CD4-positive, alpha-beta T cell treated with Interleukin-10 for 1 hour (primary cell): ENCODE measurements at places on chromosomes 3 and 15.
A peak's percentile ranks its signal among the peaks of the same experiment; 100 is the strongest.

GRCh38 chr15:73794443-73795133 is 41.4 kb upstream of the INSYN1 start:
- no peak for DNase-seq

- no peak for DNase-seq
Measured at GRCh38 chr3:14491396-14492190, 48.5 kb downstream of the GRIP2 start.

GRCh38 chr15:86163816-86164215 is 84.1 kb downstream of the AGBL1 start:
- DNase-seq: no peak

DNA sequence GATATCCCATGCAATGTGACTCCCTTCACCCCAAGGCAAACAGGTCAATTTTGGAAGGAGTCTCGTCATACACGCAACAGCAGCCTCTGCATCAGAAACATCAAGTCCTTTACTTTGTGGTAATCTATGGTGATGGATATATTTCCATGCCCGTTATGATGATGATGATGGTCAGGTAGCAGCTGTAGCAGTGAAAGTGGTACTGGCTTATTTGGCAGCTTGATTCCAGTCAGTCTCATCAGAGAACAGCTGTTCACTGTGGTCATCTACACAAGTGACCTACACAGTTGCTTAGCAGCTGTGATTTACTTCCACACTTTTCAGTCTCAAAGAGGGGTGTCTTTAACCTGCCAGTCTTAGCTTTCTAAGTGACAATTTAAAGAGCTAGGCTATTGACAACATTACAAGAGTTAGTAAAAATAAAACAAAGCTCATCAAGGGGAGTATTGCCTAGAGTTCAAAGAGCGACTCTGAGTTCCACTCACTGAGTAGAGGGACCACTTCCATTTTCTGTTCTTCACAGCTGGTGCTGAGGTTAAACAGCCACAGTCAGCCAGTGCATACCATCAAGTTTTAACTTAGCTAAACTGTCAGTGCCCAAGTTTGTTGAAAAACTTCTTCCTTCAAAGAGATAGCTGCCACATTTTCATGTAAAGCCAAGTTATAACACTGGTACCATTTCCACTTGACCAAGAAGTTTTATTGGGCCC is 587.4 kb upstream of the KCNMB2 start:
- no peak for DNase-seq

DNA sequence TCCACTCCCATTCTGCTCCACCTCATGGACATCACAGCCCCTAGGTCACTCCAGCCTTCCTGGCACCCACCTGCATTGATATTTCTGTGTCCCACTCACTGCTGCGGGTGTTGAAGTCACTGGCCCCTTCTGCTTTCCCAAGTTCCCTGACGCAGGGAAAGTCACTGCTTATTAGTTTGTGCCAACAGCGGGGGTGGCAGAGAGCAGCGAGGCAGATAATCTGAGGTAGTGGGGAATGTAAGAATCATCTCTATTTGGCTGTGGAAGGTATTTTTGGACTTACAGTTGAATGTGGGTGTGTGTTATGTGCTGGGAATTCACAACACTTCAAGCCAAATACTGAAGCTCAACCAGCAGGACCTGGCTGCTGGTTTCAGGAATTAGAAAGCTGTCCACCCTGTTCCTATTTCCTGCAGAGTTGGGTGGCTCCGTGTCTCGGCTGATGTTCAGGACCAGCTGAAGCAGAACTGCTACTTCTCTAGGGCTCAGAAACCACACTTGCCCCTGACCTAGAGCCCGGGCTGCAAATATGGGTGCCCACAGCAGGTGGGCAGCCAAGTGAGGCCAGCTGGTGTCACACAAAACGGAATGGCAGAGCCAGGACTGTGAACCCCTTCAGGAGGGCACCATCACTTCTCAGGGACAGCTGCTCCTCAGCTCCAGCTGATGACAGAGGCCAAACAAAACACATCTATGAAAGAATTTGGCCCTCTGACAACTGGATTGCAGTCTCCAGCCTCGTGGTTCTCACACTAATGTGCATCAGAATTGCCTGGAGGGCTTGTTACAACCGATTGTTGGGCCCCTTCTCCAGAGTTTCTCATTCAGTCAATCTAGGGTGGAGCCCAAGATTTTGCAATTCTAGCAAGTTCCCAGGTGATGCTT is 57.7 kb downstream of the SEMA5B start:
- DNase-seq: no peak

DNA sequence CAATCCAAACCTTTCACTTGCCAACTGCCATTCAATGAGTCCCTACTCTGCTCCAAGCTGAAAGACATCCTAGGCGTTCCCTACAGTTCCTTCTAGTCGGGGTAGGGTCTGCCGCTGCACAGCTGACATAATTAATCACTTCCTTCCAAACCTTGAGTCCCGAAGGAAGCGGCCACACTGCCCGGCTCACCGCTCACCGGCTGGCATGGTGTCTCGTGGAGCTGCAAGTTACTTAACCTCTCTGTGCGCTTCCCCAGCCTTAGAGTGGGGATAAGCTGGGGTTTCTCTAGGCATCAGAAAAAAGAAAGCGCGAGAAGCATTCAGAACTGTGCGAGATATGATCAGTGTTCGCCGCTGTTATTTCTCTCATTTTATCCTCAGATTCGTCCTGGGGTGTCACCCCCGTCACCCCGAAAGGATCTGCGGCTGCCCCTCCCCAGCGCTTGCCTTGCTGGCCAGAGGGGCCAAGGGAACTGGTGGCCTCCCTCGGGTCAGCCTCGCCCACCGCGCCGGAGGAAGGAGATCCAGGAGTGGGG is 748 bp downstream of the MRPS25 start:
- peak; percentile 18 for DNase-seq

- DNase-seq: no peak
Measured at GRCh38 chr15:35750051-35750450, 204.1 kb upstream of the DPH6 start.

DNA sequence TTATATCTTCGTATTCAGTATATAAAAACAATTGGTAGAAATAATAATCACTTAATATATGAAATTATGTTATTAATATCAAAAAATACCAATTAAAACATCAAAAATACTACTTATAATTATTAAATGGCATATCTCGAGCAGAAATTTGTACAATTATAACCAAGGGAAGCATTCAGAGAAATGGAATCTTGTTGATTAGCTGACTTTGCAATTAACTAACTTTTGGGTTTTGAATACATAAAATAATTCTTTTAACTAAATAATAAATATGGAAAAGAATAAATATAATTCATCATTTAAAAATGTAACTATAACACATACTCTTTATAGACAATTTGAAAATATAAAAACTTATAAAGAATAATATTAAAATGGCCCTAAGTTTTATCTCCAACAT is 160.2 kb upstream of the LRRN1 start:
- no peak for DNase-seq

DNA sequence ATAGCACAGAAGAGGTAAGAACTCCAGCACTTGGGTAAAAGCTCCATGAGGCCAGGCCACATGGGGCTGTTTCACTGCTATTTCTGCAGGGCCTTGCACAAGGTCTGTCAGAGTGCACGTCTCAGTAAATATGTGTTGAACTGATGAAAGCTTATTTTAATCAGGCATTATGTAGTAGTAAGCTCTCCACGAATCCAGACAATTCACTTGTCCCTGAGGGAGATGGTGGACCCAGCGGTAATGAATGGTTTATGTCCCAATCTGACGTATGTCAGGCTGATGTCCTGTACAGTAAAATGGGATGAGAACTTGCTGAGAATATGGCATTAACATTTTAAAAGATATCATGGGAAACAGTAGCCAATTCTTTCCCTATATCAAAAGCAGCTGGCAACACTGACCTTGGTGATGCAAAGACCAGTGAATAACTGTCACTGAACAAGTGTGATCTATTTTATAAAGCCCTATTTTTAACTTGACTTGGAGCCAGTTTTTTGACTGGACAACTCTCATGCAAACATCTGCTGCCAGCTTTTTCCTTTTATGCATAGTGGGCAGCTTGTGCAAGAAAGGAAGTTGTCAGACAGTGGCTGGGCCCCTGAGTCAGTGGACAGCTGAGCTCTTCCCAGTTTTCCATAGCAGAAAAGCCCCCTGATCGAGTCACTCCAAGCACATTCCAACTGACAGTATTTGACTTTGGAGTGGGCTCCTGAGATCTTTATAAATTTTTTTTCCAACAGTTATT is 519.8 kb upstream of the MDFIC2 start:
- no peak for DNase-seq

- no peak for DNase-seq
Measured at GRCh38 chr15:63640146-63640545, 43.0 kb downstream of the FBXL22 start.

DNA sequence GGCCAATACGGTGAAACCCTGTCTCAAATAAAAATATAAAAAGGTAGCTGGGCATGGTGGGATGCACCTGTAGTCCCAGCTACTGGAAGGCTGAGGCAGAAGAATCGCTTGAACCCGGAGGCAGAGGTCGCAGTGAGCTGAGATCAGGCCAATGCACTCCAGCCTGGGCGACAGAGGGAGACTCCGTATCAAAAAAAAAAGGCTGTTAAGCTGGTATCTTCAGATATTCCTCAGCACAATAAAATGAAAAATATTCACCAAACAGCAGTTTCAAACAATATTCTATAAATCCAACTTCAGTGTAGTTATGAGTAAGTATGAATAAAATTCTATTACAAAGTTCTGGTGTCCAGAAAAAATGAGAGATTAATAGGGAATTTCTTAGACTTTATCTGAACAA is 14.2 kb downstream of the DENND4A start:
- DNase-seq: no peak

DNA sequence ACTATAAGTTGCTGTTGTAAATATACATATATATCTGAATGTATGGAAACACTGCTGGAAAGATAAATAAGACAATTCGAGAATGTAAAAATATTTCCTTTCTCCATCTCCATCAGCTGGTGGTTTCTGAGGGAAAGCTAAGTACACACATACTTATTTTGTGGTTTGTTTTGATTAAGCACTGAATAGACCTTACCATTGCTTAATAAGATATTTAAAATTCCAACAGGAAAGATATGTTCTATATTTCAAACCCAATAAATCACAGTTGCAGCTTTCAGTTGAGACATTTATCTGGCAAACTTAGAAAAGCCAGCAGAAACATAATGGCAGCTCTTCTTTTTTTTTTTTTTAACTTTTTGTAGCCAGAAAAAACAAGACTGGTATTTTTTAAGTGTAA is 160.4 kb downstream of the VGLL3 start:
- DNase-seq: no peak

GRCh38 chr3:148856384-148856783 is 8.7 kb upstream of the CPA3 start:
- DNase-seq: no peak

- no peak for DNase-seq
Measured at GRCh38 chr15:67680641-67681040, 138.1 kb downstream of the MAP2K5 start.

DNA sequence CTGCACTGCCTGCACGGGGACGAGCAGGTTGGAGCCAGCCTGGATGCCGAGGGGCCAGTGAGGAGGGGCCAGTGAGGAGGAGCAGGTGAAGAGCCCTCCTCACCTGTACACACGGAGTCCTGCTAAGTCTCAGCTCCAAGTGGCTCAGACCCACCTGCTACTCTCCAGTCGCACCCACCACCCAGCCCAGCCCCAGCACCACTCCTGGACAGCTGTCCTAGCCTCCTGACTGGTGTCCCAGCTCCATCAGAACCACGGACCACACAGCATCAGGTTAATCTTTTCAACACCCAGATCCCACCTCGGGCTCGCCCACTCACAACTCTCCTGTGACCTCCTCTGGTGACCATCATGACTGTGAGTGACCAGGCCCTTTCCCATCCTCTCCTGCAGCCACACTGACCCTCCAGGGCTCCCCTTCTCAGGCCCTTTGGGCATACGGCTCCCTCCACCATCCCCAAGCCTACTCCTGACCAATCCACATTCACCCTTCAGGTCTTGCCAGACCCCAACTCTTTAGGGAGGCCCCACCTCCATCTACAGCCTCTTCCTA is 13.8 kb downstream of the EFCC1 start:
- DNase-seq: no peak

DNA sequence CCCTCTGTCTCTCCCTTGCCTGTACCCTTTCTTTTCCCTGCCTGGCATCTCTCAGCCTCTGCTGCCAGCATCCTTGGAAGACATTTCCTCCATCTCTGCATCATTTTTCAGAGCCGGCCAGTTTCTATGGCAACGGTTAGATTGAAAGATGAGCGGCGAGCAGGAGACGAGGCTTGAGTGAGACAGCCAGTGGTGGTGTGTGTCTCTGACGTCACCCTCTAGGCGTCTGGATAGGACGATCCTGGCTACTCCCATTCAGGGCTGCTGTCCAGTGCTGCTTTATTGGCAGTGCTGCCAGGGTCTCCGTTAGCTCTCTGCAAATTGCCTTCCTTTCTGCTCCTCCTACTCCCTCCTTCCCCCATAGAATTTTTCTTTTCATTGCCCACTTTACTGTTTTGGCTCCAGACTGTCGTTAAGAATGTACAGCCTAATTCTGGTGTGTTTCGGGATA is 57.9 kb downstream of the TRAK1 start:
- DNase-seq: no peak

GRCh38 chr3:68984011-68984530 is 29.4 kb downstream of the EOGT start:
- DNase-seq: no peak

DNA sequence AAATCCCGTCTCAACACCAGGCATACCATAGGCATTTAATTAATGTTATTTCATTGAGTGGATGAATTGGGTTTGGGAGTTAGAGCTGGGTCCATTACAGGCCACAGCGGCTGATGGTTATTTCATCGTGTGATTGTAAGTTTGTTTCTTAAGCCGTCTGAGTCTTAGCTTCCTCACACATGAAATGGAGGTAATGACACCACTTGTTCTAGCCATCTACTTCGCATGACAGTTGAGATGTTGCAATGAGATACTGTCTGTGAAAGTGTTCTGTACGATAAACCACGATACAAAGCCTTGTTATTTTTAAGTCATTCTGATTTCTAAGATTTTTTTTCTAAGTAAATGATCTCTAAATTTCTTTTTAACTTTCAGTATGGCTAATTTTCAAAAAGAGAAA is 8.6 kb upstream of the TP63 start:
- DNase-seq: no peak

DNA sequence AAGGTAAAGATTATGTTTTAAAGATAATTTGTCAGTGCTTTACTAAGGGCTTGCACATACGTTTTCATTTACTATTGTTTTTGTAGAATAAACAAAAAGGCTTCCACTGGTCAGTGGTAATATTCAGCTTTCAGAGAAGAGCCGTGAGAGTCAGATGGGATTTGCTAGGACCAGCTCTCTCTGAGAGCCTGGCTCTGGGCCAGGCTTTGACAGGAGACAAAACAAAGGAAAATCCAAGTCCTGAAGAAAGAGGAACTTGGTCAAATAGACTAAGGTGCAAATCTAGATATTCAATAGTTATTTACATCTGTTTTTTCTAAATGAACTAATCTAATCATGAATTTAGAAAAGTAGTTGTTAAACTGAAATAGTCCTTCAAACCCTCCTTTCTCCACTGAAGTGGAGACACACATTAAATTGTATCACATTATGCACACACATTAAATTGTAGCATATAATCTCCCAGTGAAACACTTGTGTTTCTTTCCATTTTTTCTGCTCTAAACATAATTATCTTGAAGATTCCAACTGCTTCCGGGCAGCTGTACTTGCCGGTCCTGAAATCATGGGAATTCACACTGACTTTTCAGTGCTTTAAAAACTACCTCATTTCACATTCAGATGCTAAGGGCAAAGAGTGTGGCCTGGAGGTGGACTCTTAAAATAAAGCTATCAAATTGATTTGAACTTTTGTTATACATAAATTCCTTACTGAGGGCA is 55.1 kb upstream of the FILIP1L start:
- no peak for DNase-seq
